GM20000 (cell line): ENCODE measurements at places on chromosomes 11 and 22.

DNA sequence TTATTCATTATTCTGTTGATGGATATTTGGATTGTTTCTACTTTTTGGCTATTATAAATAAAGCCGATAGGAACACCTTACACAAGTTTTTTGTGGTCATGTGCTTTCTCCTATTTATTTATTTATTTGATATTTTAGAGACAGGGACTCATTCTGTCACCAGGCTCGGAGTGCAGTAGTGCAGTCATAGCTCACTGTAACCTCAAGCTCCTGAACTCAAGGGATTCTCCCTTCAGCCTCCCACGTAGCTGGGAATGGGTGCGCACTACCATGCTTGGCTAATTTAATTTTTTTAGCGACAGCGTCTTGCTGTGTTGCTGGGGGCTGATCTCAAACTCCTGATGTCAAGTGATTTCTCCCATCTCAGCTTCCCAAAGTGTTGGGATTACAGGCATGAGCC lies 135.1 kb downstream of the UVRAG start:
- no peak for DNase-seq

GRCh38 chr11:8983552-8983951 lies 19.3 kb upstream of the TMEM9B start:
- no peak for DNase-seq

- DNase-seq = peak; percentile 78
These were observed 8.9 kb upstream of the NLRP6 start for GRCh38 chr11:269146-269890.

DNA sequence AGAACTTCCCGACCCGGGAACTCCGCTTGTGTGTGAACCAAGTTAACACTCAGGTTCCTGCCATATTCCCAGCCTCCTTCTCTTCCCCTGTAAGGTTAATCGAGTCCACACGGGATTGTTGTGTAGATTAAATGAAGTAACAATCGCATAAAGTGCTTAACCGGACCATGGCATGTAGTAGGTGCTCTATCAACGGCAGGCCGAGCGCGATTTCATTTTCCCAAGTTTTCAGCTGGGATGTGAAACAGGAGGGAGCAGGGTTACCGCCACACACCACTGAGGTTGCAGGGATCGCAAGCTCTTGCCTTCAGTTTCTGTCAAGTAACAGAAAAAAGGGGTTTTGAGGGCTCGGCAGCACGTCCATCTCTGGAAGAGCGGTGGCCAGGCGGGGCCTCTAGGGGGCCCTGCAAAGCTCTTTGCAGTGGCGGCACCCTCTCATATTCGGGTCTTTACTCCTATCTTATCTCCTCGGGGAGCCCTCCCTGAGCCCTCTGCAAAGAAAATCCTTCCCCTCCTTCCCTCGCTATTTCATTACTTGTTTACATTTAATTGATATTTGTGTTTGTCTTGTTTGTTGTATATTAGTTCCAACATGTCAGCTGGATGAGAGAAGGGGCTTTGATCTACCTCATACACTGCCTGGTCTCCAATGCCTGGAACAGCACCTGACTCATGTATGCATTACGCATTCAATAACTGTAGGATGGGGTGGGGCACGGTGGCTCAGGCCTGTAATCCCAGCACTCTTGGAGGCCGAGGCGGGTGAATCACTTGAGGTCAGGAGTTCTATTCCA lies 816 bp upstream of the PLEKHA7 start:
- DNase-seq = peak; percentile 83

GRCh38 chr22:46104170-46104880 lies 46.0 kb upstream of the PPARA start:
- no peak for DNase-seq

GRCh38 chr11:65709661-65710060 lies 2.4 kb upstream of the KAT5 start:
- no peak for DNase-seq

GRCh38 chr11:12126344-12127019 lies 16.1 kb downstream of the MICAL2 start:
- no peak for DNase-seq

DNA sequence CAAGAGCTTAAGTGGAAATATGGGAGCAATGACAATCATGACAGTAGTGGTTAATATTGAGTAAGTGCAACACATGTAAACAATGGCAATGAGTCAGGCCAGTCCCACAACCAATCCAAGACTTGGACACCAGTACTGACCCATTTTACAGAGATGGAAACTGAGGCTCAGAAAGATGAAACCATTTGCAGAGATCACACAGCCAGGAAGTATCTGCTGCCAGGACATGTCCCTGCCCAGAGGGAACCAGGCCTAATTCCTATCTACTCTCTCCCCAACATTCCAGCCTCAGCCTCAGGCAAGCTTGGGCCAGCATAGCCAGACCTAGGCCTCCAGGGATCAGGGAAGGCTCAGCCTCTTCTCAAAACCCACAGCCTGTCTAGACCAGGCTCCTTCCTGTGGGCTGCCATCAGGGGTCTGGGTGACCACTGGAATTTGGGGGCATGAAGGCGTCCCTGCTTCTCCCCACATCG lies 395.1 kb downstream of the MN1 start:
- DNase-seq = no peak
